ENCODE measurements at places on chromosomes 13 and 19. TPM values are rescaled to one million over a fixed set of nuclear protein-coding genes. Genes with fewer than 3 reads are reported as not detected.

DNA sequence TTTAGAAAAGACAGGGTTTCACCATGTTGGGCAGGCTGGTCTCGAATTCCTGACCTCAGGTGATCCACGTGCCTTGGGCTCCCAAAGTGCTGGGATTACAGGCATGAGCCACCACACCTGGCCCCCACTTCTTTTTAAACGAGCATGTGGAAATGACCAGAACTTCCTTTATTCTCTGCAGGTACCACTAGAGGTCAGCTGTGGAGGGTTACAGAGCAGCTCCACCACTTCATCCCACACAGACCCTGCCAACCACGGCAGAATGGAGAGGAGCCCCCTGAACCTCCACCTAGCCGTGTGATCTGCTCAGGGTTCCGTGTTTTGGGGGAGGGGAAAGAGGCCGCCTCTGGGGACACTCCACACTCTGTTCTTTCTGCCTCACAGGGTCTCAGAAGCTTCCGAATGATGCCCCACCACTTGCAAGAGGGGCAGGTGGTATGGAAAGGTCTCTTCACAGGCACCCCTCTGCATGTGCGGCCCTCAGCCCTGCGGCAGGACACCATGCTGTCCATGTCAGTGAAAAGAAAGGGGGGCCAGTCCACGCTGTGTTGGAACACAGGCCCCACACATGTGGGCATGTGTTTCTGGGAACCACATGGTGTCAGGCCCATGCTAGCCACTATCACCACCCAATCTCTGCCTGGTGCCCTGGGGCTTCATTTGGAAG lies 465.0 kb downstream of the TSHZ3 start:
- DNase-seq: no peak

- DNase-seq: no peak
These were observed 66.9 kb upstream of the DIAPH3 start for GRCh38 chr13:60230593-60230992.

GRCh38 chr13:98103531-98103930 lies 39.4 kb upstream of the FARP1 start:
- DNase-seq: no peak

DNA sequence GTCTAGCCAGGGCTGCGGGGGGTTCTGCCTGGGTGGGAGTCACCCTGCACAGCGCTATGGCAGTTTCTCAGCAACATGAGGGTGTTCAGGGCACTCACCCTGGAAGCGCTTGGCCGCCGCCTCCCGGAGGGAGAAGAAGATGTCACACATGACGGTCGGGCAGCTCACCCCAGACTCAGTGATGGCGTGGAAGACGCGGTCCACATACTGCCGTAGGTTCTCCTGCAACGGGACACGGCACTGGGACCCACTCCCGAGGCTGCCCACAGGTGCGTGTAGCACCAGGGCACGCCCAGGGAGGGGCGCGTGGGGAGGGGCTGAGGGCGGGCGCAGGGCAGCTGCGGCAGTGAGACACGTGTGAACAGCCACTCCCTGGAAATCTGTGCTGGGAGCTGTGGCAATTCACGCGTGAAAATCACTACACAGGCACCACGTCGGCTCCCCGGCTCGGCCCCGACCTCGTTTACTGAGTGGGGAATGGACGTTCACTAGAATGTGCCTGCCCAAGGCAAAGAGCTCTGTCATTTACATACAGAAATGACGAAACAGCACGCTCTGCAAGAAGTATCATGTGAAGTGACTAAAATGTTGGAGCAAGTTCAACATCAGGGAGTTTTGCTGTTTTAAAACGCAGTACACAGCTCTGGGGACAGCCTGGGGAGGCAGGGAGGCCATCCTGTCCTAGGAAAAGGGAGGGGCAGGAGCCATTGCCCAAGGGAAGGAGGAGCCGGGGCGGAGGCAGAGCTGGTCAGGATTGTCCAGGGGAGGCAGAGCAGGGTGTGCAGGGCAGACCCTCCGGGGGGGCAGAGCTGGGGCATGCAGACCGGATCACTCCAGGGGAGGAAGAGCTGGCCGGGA lies 41.5 kb upstream of the C13orf46 start:
- DNase-seq: no peak

DNA sequence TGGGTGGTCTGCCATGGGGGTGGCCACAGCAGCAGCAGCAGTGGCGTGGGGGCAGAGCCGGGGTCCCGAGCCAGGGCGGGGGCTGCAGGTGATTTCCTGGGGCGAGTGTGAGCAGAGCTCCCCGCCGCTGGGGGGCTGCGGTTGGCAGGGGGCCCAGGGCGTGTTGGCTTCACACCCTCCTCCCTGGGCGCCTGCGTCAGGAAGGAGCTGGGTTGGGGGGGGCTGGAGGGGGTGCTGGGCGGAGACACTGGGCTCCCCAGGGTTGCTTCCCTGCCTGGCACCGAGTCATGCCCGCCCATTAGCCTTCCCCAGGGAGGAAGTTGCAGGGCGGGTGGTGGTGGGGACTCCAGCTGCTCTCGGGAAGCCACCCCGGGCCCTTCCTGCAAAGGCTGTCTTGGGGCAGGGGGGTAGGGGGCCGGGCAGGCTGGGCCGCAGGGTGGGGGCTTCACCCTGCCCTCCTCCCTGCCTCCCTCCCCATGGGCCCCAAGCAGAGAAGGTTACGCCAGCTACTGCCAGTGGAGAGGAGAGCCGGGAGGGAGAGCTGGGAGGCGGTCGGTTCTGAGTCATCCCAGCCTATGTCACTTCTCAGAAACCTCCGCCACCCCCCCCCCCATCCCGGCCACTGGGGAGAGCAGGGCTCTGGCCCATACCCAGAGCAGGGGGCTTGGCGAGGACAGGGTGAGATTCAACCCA lies 4.6 kb downstream of the MIDN start:
- peak; percentile 74 for DNase-seq

- peak; percentile 34 for DNase-seq
These were observed 69.8 kb downstream of the KDM4B start for GRCh38 chr19:5038631-5039271.

DNA sequence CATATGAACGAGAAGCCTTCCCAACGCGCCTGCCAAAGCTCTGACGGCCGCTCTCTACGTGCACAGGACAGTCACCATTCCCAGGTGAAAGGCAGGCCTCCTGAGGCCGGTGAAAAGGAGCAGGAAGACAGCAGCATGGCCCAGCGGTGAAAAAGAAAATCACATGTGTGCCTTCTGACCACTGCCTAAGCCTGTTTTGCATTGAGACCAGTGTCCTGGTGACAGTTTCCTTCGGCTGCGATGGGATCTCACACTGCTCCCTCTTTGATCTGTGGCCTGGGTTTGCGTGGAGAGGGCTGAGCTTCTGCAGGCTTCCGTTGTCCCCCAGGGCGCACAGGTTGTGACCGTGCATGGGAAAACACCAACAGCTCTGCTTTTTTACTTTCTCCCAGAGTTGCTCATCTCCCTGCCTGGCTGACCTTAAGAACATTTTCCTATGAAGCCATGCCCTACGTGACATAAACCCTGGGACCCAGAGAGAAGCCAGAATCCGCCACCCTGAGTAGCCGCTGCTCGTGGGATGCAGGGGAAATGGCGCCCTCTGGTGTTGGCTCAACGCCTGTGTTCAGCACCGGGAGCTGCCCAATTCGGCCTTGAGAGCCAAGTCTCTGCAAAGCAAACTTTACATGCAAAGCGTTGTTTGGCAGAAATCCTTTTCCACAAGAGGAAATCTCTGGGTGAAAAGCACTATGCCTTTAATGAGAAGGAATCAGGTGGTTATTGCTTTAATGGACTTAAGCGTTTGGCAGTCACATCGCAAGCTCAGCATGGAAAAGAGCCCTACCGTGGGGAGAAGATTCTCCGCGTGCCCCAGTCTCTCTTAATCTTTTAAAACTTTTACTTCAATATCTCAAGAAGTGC lies 112.2 kb upstream of the GPR12 start:
- peak; percentile 71 for DNase-seq

- no peak for DNase-seq
These were observed 128.6 kb downstream of the TEX29 start for GRCh38 chr13:111449041-111449440.

DNA sequence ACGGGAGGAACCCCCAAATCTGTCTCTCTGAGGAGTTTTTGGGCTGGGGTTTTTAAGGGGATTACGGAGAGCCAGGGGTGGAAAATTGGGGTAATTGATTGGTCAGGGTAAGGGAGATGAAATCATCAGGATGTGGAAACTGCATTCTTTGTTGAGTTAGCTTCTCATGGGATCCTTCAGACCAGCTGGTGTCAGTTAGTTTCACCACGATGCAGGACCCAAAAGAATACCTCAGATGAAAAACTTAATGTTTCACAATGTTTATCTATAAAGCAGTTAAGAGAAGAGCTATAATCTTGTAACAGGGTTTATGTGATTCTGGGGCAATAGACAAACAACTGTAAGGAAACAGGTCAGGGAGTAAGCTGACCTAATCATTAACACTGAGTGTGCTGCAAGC lies 230.8 kb downstream of the POU4F1 start:
- DNase-seq: no peak

DNA sequence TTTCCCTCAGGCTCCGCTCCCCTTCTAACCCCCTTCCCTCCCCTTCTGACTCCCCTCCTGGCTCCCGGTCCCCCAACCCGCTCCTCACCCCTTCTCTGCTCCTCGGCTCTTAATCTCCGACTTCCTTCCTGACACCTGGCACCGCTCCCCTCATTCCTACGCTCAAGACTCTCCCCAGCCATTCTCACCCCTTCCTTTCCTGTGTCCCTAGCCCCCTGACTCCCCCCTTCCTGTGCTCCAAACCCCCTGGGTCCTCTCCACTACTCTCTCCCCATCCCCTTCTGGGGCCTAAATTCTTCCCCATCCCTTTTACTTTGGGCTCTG lies 658 bp downstream of the CLPP start:
- no peak for DNase-seq

DNA sequence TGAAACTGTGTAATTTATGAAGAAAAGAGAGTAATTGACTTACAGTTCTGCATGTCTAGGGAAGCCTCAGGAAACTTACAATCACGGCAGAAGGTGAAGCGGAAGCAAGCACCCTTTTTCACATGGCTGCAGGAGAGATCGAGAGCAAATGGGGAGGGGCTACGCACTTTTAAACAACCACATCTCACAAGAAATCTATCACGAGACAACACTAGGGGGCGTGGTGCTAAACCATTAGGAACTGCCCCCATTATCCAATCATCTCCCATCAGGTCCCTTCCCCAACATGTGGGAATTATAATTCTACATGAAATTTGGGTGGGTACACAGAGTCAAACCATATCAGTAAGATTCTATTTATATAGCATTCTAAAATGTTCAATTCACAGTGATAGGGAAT lies 114.8 kb upstream of the TRPC4 start:
- no peak for DNase-seq

- peak; percentile 97 for DNase-seq
These were observed 16.2 kb downstream of the ZNF331 start for GRCh38 chr19:53553865-53554791.

DNA sequence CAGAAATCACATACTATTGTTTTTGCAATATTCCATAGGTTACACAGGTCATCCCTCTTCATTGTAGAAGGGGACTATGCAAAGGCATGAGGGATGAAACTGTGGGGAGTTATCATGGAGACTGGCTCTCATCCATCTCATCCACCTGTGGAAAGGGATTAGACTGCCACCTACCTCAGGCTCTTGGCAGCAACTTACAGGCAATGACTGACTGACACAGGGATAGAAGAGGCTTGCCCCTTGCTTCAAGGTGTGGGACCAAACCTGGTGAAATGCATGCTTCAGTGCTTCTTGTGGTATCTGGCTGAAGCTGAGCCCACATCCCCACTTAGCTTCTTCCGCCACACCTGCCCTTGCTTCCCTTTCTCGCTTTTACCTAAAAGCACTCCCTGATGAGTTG lies 341.3 kb downstream of the GPC5 start:
- no peak for DNase-seq

GRCh38 chr19:2782936-2783780 lies at the start of gene SGTA:
TSS of gene SGTA (minus strand) at chr19:2783273. CDS start at chr19:2769068, 14,205 bp downstream.
- DNase-seq: peak; percentile 94

GRCh38 chr19:27736225-27736624 lies 1476.7 kb downstream of the UQCRFS1 start:
- no peak for DNase-seq

- no peak for DNase-seq
These were observed 1.3 kb upstream of the ARHGAP45 start for GRCh38 chr19:1065606-1066109.

DNA sequence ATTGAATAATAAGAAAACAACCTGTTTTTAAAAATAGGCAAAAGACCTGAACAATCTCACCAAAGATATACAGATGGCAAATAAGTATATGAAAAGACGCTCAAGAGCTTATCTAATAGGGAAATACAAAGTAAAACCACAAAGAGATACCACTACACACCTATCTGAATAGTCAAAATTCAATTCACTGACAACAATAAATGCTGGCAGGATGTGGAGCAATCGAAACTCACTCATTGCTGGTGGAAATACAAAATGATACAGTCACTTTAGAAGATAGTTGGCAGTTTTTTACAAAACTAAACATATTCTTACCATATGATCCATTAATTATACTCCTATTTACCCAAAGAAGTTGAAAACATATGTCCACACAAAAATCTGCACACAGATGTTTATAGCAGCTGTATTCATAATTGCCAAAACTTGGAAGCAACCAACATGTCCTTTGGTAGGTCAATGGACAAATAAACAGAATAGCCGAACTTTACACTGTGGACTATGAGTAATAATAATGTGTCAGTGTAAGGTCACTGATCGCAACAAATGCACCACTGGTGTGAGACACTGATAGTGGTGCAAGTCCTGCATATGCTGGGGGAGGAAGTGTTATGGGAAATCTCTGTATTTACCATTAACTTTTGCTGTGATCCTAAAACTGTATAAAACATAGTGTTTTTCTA lies 20.8 kb downstream of the ZC3H13 start:
- no peak for DNase-seq

GRCh38 chr13:42401376-42401775 lies 129.4 kb downstream of the AKAP11 start:
- DNase-seq: no peak

- no peak for DNase-seq
These were observed 52.1 kb upstream of the SOX1 start for GRCh38 chr13:112014857-112015256.

The SRRM5 gene
- 0.50 TPM for total RNA-seq

The ERICH6B gene
- not detected for total RNA-seq

The VSTM2B gene
- total RNA-seq: not detected

The KIR2DL4 gene
- total RNA-seq: 14.5 TPM

The CTU1 gene
- 2.5 TPM for total RNA-seq

The CD22 gene
- 4.3 TPM for total RNA-seq

The KLK1 gene
- total RNA-seq: not detected

The ZNF382 gene
- total RNA-seq: 8.1 TPM

The SARS2 gene
- 38.9 TPM for total RNA-seq

The ZNF8 gene
- 6.4 TPM for total RNA-seq

The F10 gene
- total RNA-seq: not detected

The SEMA6B gene
- not detected for total RNA-seq

The JAK3 gene
- 72.1 TPM for total RNA-seq

The ZNF440 gene
- total RNA-seq: 37.4 TPM

Measured in natural killer cell (primary cell).